ENCODE measurements at places on chromosomes 7 and 10.

DNA sequence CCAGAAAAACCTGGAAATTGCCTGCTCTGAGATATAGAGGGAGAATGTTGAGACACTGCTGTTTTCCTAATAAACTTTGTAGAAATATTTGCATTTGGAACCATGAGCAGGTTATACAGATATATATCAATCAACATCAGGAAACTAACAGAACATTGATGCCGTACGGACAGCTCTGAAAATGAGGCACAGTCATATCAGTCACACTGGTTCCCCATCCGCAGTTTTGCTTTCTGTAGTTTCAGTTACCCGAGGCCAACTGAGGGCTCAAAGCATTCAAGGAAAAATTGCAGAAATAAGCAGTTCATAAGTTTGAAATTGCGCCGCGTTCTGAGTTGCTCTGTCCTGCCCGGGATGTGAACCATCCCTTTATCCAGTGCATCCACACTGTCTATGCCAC is 137.9 kb downstream of the KLF6 start:
- DNase-seq: no peak

DNA sequence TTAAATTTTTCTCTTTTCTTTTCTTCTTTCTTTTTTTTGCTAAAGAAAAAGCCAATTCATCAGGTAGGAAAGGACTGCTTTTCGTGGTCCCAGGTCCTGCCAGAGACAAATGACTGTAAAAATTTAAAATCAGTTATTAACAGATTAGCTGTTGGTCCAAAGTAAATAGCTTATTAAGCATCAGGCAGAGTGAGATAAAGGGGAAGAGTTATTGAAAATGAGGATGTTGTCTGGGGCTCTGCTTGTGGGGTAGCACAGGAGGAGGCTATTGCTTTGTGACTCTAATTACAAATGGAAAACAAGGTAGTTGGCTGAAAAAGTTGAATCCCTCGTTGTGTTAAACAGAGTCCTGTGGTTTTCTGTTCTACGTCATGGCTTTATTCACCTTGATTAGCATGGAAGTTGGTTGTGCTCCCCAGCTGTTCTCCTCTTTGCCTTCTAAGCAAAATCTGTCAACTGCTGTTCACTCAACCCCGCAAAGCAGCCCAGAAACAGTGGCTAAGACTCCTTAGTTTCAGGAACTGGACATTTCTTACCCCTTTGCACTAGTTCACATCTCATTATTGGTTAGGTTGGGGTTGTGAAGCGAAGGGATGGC is 128.9 kb downstream of the SNX10 start:
- DNase-seq: no peak

DNA sequence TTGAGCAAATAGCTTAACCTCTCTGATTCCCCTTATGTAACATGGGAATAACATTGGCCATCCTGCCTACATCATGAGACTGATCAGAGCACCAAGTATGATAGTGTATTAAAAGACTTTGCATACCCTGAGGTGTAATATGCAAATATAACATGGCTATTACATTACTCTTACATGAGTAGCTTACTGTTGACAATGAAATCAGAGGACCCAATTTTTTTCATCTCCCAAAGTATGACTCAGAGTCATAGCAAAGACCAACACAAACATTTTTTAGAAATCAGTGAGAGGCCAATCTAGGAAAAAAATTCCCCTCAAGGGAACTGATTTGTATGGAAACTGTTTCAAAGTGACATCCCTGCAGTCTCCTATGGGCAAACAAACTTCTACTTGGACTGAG is 47.0 kb upstream of the TMEM140 start:
- DNase-seq: no peak

DNA sequence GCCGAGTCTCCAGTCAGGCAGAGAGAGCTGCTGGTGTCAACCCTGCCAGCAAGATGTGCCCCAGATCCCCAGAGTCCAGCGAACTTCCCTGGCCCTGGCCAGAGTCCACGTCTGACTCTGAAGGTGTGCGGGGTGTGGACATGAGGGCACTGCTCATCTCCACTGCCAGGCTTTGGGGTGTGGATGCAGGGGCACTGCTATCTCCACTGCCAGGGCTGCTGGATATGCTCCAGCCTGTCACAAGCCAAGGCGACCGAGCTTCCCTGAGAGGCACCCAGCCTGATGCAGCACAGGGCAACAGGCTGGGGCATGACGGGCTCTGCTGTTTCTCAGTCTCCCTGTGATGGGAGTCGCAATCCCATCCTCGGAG is 596.8 kb downstream of the PTPRN2 start:
- no peak for DNase-seq

GRCh38 chr10:117830787-117831212 is 215.9 kb downstream of the RAB11FIP2 start:
- no peak for DNase-seq

DNA sequence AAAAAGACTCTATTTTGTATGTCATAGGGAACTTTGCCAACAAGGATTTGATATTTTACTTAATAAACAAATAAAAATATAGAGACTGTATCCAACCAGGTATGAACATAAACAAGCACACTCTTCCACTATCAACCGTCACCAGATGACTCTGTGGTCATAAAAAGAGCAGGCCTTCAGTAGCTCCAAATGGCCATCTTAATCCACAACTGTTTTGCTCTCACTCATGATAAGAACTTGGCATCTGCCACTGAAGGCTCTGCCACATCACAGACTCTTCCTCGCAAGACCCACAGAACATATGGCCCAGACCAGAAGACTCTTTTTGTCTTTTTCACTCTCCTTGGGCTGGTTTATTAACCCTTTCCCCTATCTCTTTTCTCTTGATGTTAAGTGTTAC is 98.7 kb upstream of the POM121L12 start:
- no peak for DNase-seq

DNA sequence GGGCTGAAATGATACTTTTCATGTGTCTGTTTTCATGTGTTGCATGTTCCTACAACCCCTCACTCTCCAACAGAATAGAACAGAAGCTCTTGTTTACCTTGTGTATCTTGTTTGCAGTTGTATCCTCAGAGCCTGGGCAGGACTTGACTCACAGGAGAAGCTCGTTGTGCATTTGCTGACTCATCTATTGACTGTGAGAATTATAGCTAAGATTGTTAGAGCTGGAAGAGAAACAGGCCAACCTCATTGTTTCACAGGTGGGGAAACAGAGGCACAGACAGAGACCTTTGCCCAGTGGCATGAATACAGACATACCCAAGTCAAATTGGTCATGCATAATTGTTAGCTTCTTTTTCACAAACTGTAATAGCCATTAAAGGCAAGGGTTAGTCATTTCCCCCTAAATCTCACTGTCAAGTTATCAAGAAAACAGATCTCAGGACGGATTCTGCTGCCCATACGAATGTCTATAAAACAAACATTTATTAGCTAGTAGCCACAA is 4.6 kb upstream of the TSPAN15 start:
- peak; percentile 90 for DNase-seq

GRCh38 chr10:36526033-36526432 is 599.4 kb upstream of the ANKRD30A start:
- no peak for DNase-seq

DNA sequence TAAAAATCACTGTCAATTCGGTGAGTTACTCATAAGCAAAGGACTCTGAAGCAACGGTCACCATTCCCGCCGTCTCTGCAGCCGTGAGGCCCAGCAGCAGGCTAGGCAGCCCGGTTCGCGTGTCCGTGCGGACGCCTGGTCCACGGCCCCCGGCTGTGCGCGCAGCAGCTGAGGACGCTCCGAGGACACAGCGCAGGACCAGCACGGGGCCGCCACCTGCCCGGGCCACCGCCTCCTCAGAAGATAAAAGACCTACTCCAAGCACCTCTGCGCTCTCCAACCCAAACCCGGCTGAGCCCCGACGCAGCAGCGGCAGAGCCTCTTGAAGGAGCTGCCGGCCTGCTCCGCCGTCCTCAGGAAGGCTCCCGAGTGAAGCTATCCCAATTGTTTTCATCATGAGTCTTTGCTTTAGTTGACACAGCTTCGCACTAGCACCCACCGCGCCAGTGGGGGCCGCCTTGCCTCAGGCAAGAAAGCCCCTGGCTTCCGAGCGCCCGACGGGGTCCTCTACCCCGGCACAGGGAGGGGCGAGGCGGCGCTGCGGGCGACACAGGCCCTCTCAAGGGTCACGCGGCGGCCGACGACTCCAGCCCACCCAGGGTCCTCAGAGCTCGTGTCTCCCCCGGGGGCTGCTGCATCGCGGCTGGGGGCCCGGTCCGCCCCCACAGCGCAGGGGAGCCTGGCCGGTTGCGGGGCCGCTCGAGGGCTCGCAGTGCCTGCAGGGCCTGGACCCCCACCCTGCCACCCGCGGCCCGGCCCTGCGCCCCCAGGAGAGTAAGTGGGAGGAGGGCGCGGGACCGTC is 16.9 kb upstream of the GPR146 start:
- peak; percentile 22 for DNase-seq

GRCh38 chr10:101993651-101994200 is 62.2 kb downstream of the ARMH3 start:
- no peak for DNase-seq

GRCh38 chr10:1920941-1921340 is 183.6 kb upstream of the ADARB2 start:
- no peak for DNase-seq

DNA sequence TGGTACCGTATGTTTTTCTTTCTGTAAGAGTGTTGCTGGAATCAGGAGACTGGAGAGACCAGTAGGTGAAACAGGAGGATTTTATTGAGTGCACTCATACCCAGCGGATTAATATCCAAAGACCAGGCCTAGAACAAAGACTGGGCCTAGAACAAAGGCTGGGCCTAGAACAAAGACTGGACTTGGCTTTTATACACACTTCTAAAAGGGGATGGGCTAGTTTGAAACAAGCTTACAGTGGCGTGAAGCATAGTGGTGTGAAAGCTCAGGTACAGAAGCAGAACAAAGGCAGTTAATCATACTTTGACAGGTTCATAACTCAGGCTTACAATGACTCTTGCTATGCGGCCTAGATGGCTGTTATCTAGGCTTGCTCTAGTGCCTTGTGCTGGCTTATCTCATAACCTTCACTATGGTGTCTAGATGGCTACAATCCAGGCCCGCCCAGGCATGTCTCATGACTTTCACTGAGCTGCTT is 67.7 kb downstream of the TRIM24 start:
- peak; percentile 35 for DNase-seq

DNA sequence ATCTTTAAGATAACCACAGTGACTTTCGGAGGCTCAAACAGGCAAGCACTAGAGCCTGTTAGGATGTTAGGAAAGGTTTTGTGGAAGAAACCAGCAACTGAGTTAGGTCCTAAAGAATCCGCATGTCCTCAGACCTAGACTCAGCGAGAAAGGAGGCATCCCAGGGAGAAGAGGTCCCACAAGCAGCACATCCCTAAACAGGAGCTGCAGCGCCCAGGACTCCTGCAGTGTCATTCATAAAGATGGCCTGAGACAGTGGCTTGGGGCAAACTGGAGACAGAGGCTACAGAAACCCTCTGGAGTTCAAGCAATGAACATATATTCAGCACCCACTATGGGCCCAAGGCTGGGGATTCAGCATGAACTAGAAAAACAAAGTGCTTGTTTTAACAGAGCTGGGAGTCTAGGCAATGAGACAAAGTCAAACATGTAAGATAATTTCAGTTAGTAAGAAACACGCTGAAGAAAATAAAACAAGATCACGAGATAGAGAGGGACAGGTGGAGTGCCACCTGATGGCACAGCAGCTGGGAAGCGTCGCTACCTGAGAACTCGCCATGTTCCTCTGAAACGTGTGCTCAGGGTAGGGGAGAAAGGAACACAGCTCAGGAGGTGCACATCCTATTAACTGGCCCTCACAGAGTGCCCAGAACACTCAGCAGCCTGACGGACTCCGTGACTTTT is 48.1 kb downstream of the PARD3 start:
- no peak for DNase-seq

GRCh38 chr7:73715648-73716317 is 3.7 kb downstream of the STX1A start:
- peak; percentile 43 for DNase-seq

DNA sequence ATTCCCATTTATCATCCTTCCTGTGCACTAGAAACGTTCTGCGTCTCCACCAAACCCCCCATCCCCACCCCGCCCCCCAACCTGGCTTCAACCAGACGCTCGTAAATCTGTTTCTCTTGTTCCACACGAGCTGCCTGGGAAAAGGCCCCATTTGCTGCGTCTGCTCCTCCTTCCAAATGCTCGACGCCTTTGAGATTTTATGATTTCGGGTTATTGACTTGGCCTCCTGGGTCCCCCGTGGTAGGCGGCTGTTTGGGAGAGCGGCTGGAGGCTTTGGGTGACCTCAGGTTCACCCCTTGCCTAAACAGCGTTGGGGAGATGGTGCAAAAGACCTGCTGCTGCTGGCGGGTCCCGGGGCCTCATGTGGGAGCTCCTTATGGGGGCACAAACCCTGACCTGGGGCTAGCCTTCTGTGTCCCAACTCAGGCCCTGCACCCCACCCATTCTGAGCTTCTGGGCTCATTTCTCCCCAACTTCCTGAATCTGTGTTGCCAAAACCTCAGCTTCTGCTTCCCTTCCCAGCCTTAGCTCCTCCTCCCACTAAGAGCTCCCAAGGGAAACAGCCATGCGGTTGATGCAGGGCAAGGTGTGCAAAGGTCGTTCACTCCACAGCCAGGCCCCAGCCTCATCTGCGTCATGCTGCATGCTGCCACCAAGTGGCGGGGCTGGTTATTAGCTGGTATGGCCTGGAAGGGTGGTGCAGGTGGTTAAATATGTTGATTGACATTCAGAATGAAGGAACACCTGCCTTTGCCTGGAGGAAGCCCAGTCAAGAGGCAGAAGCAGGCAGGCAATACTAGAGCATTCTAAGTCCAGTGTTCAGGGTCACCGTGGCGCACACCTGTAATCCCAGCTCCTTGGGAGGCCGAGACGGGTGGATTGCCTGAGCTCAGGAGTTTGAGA is 49.1 kb upstream of the ELN start:
- peak; percentile 71 for DNase-seq

DNA sequence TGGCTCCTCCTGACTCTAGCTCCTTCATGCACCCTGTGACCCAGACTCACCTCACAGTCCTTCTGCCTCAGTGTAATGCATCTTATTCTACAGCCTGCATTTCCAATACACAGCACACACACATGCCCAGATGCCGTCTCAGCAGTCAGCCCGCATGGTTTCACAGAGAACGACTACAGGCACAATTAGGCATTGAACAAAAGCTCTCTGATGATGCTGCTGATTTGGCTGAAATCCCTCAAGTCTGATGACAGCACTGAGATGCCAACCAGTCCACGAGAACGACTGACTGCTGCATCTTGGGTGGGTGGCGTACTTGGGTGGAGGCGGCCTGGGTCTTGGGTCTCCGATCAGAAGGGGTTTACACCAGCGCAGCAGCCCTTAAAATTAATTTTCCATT is 200.4 kb downstream of the TAX1BP1 start:
- DNase-seq: no peak

DNA sequence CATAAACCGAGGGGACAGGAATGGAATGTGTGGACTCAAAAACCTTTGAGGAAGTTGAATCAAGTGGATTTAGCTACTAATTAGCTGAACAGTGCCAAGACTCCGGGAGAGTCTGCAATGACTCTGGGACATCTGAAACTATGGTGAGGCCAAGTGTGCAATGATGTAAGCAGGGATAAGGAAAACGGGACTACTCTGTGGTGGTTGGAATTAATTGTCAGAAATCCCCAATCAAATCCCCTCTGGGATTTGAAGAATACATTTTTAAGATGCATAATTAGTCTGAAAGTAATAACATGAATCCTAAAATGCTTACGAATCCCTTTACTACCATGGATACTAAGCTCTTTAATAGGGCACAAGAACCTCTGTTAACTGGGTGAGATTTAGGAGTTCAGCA is 602.8 kb downstream of the NRG3 start:
- no peak for DNase-seq

- DNase-seq: no peak
These were observed 58.7 kb downstream of the ANKIB1 start for GRCh38 chr7:92304406-92304893.

- DNase-seq: no peak
These were observed 318.2 kb downstream of the CXCL12 start for GRCh38 chr10:44066527-44067255.

GRCh38 chr10:100004805-100005510 is 4.8 kb downstream of the DNMBP start:
- no peak for DNase-seq
